ENCODE measurements at places on chromosomes 7 and 10.

DNA sequence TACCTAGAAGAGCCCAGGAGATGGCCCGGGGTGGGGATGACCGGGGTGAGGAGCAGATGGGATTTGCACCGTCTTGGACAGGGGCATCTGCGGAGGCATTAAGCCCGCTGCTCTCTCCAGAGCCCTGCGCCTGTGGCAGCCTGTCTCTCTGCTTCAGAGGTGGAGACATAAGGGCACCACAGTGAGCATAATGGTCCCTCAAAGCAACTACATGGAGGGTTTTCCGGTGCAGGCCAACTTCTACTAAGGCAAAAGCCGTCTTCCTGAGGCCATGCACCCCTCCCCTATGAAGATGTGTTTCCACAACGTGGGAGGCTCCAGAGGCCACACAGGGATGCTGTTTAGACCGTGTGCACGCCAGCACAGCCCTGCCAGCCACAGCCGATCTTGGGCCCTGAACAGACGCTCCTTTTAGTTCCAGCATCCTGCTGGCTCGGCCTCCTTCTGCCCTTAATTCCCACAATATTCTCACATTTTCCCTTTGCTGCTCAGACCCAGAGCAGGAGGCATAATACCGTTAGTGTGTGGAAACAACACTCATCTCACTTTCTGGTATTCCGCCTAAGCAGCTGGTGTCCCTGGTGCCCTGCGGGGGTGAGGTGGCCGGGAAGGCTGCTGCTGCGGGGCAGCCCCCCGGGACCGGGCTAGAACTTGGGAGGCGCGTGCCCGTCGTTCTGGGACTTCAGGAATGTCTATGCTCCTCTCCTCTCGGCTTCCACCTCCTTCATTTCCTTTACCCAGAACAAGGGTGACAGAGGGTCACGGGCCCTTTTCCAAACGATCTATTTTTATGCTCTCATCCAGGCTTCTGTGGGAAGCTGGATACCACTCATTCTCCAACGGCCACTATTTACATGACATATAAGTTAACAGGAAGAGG, 266.9 kb downstream of the TNS3 start:
- DNase-seq: no peak

DNA sequence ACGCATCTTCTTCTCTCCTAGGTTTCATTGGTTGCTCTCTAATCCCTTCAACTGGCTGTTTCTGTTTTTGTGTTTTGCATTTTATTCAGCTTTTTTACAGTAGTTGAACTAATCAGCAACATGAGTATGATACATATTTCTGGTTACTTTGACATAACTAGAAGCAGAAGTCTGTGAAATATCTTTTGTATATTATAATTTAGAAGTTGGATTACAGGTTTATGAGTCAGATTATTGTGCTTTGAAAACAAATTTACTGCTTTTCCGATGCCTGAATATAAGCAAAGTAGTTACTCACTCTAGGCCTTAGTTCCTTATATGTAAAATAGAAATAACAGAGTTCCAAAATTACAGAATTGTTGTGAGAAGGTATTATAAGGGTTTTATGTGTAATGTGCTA, 96.2 kb upstream of the MEOX2 start:
- DNase-seq: no peak

- peak; percentile 58 for DNase-seq
Observed at GRCh38 chr10:8379906-8380832, 325.7 kb downstream of the GATA3 start.

- no peak for DNase-seq
Observed at GRCh38 chr7:68642727-68643126, 955.5 kb upstream of the AUTS2 start.

GRCh38 chr7:148182264-148182663, 408.3 kb upstream of the C7orf33 start:
- no peak for DNase-seq

- DNase-seq: no peak
Observed at GRCh38 chr10:73991884-73992245, 6.1 kb upstream of the VCL start.

DNA sequence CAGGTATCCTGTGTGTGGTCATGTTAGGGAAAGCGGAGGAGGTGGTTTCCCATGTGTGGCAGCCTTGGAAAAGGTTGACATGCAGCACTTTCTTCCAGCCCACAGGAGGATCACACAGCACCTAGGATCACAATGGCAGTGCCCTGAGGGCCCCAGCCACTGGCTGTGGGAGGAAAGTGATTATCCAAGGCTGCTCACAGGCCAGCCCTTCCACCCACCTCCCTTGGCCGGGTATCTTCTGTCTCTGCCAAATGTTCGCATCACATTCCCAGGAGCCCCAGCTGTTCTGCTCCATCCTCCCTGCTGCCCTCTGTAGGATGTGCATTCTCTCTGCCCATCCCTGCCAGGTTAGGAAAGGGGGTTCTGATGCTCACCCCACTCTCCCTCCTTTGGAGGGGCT, 2.5 kb upstream of the MLXIPL start:
- DNase-seq: no peak

GRCh38 chr7:129746857-129747529, 135.5 kb downstream of the NRF1 start:
- DNase-seq: no peak

DNA sequence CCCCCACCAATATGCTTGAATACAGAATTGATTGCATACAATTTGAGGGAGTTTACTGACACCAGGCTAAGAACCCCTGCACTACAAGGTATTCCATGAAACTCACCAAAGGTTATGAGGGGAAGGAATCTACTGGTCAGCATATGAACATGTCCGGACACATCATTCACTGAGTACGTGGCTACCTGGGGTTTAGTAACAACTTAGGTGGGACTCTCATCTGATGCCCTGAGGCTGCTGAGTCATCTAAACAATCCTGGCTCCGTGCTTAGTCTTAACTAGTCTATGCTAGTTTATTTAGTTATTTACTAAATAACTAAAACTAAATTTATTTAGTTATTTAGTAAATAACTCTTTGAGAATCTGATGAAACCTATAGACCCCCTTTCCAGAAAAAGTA, 11.3 kb downstream of the PI4K2A start:
- DNase-seq: no peak

- no peak for DNase-seq
Observed at GRCh38 chr7:148787571-148788295, 89.0 kb downstream of the CUL1 start.

Measured in ELF-1 (cell line).